ENCODE measurements at places on chromosomes 7 and 10.

GRCh38 chr10:130398090-130398994 is 262.2 kb downstream of the GLRX3 start:
- no peak for DNase-seq

DNA sequence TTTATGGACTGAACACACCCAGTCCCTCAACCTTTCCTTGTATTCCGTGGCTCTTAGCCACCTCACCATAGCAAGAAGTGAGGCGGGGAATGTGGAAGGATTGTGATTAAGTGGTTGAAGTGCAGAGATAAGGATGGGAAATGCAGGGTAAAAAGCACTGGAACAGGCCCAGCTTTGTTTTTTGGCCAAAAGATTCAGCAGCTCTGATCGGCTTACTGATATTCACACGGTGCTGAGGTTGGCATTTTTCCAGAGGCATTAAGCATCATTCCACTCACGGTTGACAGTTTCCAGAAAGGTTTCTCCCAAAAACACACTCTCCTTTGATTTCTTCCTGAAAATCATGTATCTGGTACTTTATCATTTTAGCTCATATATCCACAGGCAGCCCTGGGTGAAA is 544.2 kb downstream of the CNTNAP2 start:
- DNase-seq, result no peak

GRCh38 chr7:55048221-55048859 is 29.5 kb downstream of the EGFR start:
- no peak for DNase-seq

DNA sequence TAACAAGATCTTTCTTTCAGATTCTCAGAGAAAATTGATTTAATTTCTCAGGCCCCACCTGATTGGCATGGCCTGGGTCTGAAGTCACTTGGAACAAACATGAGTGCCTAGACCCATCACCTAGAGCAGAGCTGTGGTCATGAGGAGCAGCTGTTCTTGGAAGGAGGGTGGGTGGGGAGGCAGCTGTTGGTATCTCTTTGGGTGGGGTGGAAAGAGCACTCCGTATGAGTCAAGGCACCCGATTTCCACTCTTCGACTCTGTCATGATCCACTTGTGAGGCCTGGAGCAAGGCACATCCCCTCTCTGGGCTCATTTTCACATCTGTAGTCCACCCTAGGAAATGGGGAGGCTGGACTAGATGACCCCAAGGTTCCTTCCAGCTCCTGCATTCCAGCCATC is 156.7 kb downstream of the C10orf105 start:
- no peak for DNase-seq

DNA sequence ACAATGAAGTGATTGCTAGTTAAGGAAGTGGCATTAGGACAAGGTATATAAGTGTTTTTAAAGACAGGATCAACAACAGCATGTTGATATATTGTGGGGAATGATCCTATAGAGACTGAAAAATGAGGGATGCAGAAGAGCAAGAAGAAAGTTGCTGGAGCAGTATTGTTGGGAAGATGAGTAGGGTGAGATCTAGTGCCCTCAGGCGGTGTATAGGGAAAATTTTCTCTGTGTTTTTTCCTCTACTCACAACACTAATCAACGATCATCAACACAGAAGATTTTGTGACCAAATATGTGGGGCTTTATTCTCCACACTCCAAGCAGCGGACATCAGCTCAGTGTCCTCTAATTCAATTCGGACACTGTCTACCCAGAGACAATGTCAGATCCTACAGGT is 9.6 kb upstream of the PTTG1IP2 start:
- DNase-seq, result no peak

All from esophagus squamous epithelium (tissue), 5 donors.